ENCODE measurements at places on chromosomes 5 and 9.
A peak's percentile ranks its signal among the peaks of the same experiment; 100 is the strongest.

DNA sequence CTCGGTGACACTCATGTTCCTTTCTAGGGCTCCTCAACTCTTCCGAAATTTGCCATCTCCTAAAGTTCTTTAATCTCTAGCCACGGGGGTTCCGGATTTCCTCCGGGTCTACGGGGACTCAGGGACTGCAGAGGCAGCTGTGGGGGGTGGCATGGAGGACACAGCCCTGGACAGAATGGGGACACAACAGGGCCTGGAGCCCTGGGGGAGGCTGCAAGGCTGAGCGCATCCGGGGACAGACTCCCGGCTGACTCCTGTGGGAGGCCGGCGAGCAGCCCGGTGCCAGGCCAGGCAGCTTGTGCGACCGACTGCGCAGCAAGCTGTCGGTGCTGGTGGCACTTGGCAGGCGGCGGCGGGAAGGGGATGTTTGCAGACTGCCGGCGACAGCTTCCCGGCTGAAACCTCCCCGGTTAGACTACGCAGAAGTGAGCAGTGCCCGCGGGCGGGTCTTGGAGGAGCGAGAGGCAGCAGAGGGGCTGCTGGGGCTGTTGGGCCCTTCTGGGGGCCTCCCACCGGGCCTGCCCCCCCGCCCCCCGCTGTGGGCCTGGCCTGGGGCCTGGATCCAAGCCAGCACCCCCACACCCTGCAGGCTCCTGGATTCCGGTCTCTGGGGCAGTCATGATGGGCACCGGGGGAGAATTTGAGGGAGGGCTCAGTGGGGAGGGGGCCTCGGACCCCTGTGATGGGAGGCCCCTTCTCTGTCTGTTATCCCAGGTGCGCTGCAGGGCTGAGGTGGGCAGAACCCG is 28.7 kb upstream of the UBAC1 start:
- DNase-seq = no peak

DNA sequence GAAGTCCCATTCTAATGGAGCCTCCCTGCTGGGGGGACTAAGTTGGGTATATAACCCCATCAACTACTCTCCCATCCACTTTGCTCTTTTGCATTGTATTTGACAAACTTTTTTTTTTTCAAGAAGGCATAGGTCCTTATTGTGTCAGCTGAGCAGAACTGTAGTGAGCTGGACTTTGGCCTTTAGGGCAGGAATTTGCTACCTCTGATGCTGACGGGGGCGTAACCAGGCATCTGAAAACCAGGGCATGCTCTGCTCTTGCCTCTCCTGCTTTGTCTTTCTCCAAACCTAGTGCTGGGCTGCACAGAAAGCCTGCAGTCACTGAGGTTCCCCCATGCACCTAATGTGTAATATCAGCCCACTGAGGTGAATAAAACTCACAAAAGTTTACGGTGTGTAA is 49.0 kb downstream of the MSX2 start:
- no peak for DNase-seq

GRCh38 chr5:53170746-53171349 is 61.3 kb upstream of the MOCS2 start:
- peak; percentile 56 for DNase-seq

- peak; percentile 30 for DNase-seq
These were observed 294.7 kb downstream of the CHSY3 start for GRCh38 chr5:130198927-130199326.

GRCh38 chr5:150489360-150490295 is 18.3 kb upstream of the NDST1 start:
- peak; percentile 40 for DNase-seq

GRCh38 chr9:87685871-87686519 is 39.9 kb upstream of the CTSL start:
- DNase-seq = peak; percentile 15

DNA sequence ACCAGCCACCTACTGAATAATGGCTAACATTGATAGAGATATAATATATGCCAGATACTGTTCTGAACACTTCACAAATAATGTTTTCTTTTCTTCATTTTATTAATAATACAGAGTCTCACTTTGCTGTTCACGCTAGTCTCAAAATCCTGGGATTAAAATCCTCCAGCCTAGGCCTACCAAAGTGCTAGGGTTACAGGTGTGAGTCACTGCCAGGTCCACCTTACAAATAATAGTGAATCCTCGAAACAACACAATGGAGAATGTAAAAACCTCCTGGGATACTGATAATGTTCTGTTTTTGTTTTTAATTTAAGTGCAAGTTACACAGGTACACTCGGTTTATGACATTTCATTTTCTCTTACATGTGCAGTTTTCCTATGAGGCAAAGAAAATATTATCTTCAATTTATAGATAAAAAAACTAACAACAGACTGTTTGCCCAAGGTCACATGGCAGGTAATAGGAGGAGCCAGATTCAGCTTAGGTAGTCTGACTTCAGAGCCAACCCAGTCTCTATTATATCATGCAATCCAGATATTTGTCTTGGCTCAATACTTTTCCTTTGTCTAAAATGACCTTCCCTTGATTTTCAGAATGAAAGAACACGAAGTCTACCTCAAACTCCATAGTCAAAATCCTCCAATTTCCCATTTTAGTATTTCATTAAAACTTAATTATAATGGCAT is 7.8 kb downstream of the ZFR start:
- no peak for DNase-seq

DNA sequence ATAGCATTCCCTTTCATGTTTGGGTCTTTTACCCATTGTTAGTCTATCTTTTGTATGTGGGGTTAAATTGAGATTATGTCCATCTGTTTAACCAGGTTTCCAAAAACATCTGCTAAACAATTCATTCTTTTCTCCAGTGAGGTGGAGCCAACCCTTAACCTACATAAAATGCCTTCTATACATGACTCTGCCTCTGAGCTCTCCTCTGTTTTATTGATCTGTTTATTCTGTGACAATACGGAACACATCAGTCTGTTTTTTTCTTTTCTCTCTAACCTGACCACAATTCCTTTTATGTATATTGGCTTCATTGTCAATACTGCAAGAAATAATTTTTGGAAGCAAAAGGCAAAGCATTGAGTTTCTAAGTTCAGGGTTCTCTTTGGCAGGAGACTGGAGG is 9.9 kb upstream of the ARL15 start:
- DNase-seq = no peak
